ENCODE measurements at places on chromosomes 11 and 22.

DNA sequence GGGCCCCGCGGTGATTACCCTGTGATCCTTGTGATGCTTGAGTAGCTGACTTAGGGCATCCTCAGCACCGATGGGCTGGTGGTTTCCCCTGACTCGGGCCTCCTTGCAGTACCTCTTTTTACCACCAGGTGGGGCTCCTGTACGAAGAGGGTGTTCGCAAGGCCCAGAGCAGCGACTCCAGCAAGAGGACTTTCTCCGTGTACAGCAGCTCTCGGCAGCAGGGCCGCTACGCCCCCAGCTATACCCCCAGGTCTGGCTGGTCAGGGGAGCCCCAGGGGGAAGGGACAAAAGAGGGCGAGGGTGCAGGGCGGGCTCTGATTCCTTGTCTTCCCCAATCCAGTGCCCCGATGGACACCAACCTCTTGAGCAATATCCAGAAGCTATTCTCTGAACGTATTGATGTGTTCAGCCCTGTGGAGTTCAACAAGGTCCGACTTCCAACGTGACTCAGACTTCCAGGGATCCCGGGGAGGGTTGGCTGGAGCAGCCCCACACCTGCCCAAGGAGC is 1.3 kb upstream of the TM7SF2 start:
- peak; percentile 85 for DNase-seq

DNA sequence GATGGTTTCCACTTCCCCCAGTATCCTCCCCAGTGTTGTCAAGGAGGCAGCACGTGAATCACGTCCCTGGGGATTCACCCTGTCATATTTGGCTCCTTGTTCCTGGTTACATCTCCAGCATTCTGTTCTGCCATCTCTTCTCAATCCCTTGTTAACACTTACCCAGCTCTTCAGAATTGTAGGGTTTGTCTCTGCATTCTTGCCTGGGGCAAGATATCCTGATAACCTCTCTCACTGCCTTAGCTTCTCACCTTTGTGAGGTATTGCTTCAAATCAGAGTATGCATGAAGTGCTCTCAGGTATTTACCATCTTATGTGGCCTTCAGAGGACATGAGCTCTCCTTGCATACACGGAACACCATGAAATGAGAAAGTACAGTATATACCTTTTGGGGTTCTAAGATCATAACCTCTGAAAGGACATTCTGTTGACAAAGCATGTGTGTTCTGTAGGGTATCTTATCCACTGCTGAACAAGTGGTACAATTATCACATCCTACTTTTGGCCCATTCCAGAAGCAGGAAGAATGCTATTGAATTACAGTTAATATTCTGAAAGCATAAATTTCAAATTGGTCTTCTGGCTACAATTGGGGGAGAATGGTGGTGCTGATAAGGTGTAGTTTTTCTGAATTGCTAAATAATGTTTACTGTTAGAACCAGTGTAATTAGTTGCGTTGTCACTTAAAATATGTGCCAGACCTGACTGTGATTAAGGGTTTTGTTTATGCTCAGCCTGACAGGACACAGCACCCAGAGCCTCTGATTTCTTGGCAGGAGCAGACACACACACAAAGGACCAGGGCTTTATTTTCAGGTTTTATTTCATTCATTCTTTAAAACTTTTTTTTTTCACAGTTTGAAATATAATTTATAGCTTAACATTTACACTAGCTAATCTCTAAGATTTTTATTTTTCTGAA is 32.7 kb downstream of the VSTM5 start:
- DNase-seq = no peak

- no peak for DNase-seq
These were observed 137.8 kb upstream of the BDNF start for GRCh38 chr11:27837895-27838563.

- no peak for DNase-seq
These were observed 75.8 kb downstream of the CCDC34 start for GRCh38 chr11:27287205-27287604.

GRCh38 chr11:86145439-86146156 is 76.7 kb upstream of the PICALM start:
- no peak for DNase-seq

DNA sequence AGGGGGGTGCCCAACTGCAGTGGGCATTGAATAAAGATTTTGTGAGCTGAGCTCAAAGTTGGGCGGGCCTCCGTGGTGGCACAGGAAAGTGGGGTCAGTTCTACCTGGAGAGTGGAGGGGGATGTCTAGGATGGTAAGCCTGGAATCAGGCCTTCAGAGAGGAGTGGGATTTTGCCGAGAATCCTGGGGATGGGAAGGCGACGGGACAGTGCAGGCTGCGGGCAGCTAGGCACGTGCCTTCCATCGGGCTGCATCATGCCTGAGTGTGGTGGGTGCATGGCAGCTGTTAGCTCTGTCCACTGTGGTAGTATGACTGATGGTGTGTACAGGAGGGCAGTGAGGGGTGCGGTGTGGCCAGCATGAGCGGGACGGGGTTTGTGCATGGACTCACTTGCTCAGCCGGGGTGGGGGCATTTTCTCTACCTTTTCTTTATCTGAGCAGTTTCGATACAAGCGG is 3.6 kb downstream of the SHANK3 start:
- DNase-seq = no peak

DNA sequence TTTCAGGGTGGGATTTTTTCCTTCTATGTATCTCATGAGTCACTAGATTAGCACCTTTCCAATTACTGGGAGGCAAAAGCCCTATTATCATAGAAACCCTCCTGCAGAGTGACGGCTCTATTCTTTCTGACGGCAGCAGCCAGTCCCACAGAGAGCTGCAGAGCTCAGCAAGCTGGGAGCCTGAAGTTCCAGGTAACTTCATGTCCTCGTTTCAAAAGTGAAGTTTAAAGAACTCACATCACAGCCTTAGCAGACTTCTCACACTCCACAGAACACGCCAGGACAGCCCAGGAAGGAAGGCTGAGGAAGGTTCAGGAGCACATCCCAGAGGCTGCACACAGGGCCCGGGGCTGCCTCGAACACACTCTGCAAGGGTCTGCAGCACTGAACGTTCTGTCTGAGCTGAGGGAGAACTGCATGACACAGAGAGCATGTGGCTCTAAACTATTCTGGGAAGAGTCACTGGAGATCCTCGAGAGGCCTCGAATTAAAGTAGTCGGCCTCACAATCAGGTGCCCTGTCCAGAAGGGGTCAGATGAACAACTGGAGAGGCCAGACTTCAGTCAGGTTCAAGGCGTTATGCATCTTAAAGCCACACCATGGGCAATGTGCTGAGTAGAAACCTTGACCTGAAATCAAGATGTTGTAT is 104.2 kb upstream of the DRD2 start:
- DNase-seq = no peak

DNA sequence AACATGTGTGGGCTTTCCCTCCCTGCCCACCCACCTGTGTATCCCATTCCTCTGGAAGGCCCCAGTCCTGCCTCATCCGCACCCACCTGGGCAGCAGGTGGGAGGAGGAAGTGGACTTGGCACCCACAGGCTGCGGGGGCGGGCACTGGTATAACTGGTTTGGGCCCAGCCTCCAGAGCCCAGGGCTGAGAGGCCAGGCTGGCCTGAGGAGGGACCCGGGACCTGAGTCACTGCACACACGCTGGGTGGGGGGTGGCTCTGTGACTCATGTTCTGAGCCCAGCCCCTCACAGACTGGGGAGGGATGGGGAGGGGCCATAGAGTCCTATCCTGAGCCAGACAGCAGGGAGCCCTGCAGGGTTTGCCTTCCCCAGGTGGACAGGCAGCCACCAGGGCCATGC is 16.7 kb downstream of the PHLDA2 start:
- no peak for DNase-seq

DNA sequence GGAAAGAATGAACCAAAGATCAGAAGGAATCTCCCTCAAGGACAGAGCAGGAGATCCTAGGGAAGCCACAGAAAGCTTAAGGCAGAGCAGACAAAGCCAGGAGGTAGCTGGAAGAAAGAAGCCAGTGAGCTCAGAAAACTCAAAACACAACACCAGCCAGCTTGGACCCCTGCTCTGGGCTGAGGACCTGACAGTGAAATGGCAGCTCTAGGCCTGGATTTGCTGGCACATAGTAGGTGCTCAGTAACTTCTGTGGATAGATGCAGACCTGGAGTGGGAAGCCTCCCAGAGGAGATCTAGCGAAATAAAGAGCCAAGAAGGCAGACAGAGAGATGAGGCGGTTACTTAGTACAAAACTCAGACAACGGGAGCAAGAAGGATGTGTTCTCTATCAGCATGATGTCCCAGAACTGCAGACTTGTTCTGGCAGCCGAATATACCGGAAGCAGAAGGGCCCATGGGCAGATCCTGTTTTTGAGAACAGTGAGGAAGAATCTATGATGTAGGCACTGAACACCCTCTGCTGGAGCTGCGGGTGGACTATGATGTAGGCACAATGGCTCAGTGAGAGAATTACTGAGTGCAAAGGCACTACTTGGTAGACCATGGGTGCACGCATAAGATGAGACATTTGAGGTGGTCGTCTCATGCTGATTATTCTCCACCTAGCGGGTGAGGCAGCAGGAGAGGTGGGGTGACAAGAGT is 4.8 kb downstream of the ROBO4 start:
- no peak for DNase-seq

GRCh38 chr11:74182635-74183034 is 11.5 kb downstream of the PPME1 start:
- DNase-seq = no peak

DNA sequence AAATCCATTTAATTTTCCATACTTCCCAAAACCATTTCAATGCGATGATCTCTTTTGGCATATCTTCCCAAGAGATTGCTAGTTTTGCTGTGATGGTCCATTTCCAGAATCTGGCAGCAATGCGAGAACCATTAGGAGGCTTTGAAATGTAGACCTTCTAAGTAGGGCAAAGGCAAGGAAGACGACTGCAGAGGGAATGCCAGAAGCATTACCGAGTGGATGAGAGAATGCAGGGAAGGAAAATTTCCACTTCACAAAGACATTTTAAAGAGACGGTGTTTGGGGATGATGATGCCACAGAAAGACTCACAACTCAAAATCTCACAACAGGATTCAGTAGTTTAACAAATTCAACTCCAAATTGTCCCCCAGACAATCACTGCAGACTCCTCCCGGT is 471 bp upstream of the CEP126 start:
- DNase-seq = no peak

- no peak for DNase-seq
These were observed 23.2 kb upstream of the C1QTNF4 start for GRCh38 chr11:47617417-47617809.

GRCh38 chr11:94211261-94211830 is 82.7 kb downstream of the PANX1 start:
- no peak for DNase-seq

GRCh38 chr11:6650980-6651379 is 4.6 kb downstream of the DCHS1 start:
- no peak for DNase-seq

GRCh38 chr11:123473941-123474677 is 44.0 kb downstream of the GRAMD1B start:
- DNase-seq = no peak

- no peak for DNase-seq
These were observed 100.8 kb downstream of the ALX4 start for GRCh38 chr11:44208976-44209603.

GRCh38 chr11:64208086-64208795 is 1.7 kb downstream of the FERMT3 start:
- DNase-seq = no peak

DNA sequence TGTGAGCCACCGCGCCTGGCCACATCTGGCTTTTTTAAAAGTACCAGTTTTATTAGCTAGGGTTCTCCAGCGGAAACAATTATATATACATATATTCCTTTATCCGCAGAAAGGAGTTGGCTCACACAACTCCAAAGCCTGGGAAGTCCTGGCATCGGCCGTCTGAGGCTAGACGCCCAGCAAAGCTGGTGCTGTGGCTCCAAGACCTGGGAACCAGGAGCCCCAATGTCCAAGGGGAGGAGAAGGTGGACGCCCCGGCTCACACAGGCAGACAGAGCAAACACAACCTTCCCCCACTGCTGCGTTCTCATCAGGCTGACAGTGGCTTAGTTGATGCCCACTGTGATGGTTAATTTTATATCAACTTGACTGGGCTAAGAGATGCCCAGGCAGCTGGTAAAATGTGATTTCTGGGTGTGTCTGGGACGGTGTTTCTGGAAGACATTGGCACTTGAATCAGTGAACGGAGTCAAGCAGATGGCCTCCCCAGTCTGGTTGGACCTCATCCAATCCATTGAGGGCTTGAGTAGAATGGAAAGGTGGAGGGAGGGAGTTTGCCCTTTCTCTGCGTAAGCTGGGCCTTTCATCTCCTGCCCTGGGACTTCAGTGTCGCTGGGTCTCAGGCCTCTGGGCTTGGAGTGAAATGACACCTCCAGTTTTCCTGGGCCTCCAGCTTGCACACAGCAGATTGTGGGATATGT is 904.4 kb downstream of the BRD1 start:
- no peak for DNase-seq

GRCh38 chr11:26851696-26852095 is 129.8 kb upstream of the SLC5A12 start:
- DNase-seq = no peak

- no peak for DNase-seq
These were observed 3.8 kb upstream of the FDX1 start for GRCh38 chr11:110425751-110426545.

DNA sequence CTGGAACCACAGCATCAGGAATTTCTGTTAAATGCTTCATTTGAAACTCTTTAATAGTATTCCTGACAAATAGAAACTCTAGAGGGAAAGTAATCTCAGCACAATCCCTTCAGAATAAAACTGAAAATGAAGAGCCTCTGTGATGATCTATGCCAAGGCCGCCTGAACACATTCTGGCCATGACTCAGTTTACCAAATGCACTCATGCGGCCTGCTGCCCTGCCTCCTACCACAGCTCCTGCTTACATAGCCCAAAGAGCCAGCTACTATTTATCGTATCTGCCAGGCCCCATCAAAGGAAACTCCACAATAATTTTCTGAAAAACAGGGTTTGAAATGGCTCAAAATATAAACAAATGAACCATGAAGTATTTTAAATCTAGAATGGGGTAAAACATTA is 27.0 kb downstream of the ARL14EP start:
- no peak for DNase-seq

- DNase-seq = no peak
These were observed 17.8 kb upstream of the SYVN1 start for GRCh38 chr11:65152122-65152521.

DNA sequence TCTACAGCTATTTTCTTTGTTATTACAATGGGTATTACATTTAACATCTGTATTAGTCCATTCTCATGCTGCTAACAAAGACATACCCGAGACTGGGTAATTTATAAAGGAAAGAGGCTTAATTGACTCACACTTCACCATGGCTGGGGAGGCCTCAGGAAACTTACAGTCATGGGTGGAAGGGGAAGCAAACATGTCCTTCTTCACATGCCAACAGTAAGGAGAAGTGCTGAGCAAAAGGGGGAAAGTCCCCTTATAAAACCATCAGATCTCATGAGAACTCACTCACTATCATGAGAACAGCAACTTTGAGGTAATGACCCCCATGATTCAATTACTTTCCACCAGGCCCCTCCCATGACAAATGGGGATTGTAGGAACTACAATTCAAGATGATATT is 16.5 kb upstream of the KMT5B start:
- DNase-seq = no peak
